MV-4-11 (cell line): ENCODE measurements at places on chromosomes 2 and 18.

DNA sequence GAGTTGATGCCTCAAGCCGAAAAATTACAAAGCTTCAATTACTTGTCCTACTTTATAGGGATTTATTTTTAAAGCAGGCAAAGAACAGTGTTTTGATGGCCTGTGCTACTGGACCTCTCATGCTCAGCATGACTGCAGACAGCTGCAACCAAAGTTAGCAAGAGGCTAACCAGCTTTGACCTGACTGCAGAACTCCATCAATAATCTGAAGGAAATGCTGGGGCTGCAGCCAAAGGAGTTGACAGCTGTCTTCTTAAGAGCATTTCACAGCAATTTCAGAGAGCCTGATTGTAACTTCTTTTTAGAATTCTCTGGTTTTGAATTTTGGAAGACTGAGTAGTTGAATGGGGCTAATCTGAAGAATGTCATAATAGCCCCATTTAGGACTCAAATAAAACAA, 46.5 kb upstream of the SESTD1 start:
- DNase-seq: no peak

GRCh38 chr2:67225287-67225973, 171.7 kb upstream of the ETAA1 start:
- DNase-seq: no peak

DNA sequence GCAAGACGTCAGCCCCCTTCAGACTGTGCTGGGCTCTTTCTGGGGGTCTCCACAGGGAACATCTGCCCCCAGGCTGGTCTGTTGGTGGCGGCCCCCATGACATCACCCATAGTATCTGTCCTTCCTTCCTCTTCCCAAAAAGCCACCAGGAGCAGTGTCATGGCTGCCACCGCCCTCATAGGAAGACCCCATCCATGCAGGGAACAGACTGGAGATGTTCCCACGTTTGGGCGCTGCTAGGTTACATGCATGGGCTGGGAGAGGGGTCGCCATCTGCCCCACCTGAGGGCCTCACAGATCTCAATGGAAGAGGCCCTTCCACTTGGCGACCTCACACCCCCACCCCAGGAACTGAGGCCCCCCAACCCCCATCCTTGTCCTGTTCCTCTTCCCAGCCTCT, 5.1 kb downstream of the SPATA3 start:
- DNase-seq: no peak

DNA sequence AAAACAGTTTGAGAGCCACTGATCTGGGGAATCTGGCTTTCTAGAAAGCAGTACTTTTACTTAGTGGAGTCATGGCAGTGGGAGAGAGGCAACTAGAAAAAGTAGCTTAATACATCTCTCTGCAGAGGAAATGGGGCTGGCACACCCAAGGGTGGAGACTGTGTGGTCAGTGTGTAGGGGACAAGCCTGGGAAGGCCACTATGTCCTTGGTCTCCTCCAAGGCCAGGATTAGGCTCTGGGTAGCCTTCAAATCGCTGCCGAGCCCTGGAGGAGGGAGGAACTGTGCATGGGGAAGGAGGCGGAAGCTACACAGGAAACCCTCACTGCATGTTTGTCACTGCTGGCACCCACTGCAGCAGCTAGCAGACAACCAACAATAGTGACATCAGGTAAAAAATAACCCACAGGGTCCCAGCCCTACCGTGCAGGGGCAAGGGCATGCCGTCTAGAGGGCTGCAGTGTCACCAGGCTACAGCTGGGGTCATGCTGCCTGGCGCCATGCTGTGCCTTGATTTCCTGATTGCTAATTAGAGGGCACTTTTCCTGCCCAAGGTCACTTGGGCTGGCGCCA, 34.8 kb downstream of the LBH start:
- DNase-seq: no peak

DNA sequence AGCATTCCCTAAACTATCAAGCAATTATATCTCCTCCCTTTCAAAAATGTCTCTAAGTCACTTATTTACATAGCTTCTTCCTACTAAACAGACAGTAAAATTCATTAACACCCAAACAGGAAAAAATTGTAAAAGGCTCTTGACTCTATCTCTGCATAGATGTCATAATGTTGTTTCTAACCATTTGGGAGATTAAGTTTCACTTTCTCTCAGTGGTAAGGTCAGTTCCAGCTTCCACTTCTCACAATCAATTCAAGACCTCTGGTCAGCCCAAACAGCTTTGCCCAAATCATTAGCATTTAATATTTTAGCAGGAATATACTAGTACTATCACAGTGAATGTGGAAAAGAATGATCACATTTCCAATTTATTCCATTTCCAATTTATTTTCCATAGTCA, 374.3 kb upstream of the MC4R start:
- DNase-seq: no peak

GRCh38 chr2:19797871-19798270, 103.9 kb downstream of the TTC32 start:
- no peak for DNase-seq

DNA sequence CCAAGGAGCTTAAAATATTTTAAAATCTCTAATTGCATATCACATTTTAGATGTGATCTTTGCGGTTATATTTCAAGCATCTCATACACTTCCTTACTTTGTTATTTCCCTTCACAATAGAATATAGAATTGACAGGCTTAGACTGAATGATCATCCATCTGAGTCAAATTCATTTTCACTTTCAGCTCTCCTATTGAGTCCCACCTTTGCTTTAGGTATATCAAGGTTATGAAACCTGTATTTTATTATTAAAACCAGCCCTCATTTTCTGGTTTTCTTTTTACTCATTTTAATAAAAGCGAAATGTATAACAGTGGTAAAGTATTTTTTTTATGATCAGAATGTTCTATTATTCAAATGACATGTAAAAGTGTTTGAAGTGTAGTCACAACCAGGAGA, 162.9 kb upstream of the KYNU start:
- no peak for DNase-seq
